Fibroblast of upper back skin (primary cell): ENCODE measurements at places on chromosomes 3 and 15.

DNA sequence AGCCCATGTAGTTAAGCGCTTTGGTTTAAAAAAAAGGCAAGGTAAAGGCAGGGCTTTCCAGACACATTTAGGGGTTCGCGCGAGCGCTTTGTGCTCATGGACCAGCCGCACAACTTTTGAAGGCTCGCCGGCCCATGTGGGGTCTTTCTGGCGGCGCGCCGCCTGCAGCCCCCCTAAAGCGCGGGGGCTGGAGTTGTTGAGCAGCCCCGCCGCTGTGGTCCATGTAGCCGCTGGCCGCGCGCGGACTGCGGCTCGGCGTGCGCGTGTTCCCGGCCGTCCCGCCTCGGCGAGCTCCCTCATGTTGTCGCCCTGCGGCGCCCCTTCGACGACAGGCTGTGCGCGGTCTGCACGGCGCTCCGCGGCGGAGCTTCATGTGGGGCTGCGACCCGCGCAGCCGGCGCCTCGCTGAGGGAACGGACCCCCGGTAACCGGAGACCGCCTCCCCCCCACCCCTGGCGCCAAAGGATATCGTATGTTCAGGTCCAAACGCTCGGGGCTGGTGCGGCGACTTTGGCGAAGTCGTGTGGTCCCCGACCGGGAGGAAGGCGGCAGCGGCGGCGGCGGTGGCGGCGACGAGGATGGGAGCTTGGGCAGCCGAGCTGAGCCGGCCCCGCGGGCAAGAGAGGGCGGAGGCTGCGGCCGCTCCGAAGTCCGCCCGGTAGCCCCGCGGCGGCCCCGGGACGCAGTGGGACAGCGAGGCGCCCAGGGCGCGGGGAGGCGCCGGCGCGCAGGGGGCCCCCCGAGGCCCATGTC, 927 bp downstream of the SMAD6 start:
- no peak for DNase-seq

DNA sequence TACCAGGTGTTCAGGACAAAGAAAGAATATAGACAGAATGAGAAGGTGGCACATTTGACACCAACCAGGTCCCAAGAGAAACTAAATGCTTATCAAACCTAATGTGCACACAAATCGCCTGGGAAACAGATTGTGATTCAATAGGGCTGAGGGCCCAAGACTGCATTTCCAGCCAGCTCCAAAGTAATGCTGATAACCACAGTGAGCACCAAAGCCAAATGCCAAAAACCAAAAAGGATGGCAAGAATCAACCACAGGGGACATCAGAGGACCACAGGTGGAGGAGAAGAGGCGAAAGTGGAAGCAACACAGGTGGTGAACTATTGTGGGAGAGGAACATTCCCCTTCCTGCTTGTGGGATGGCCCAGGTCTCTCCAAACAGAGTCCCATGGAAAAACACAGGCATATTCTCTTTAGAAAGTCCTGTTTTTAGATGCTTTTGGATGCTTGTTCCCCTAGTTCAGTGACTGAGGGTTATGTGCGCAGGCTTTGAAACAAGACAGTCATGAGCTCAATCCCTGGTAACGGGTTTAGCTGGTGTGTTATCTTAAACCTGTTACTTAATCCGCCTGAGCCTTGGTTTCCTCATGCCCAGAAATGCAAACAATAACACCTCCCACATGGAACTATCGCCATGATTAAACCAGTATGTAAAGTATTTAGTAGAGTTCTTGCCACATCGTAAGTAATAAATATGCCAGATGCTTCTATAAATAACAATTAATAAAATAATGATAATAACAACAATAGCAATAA, 241.7 kb downstream of the ATP8B4 start:
- peak; percentile 11 for DNase-seq

- no peak for DNase-seq
Observed at GRCh38 chr15:40944510-40945296, 8.6 kb upstream of the CHAC1 start.

DNA sequence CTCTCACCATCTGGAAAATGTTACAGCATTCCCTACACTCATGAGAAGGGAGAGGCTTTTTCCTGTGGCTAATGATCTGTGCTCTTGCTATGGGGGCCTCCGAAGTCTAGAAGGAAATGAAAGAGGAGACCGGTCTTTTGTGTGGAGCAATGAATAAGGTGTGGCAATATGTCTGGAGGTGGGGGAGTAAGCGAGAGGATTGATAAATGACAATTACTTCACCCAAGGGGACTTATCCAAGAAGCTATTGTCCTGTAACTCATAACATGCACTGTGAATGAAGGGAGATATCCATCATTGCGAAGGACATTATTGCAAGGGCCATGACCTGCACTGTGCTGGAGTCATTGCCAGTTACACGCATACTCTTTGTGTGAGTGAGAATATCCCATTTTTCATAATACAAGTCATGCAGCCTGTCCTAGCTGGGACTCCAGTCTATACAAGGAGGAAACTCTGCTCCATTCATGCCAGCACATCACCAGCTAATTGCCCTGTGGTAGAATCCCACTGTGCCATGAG, 37.7 kb upstream of the SYNPR start:
- DNase-seq = peak; percentile 56

- peak; percentile 12 for DNase-seq
Observed at GRCh38 chr3:152549263-152549662, 280.5 kb downstream of the MBNL1 start.

DNA sequence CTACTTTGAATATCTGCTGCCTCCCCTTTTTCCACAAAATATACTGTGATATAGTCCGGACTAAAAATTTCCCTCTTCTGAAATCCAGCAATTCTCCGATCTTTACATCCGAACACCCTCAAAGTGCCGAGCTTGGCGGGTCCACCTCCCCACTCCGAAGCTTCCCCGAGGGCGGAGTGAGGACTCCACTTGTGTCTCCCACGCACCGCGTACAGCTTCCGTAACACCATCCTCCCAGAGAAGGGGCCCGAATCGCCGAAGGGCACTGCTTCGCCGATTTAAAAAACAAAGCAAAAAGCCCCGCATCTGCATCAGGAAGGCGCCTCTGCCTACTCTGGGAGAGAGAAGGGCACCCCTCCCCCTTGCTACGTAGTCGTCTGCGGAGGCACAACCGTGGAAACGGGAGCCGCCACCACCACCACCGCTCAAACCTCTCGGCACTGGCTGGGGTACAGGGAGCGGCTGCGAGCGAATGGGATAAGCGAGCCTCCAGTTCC, 551 bp downstream of the NCBP2 start:
- DNase-seq = peak; percentile 28

- no peak for DNase-seq
Observed at GRCh38 chr15:51163843-51164242, 69.1 kb upstream of the TNFAIP8L3 start.

DNA sequence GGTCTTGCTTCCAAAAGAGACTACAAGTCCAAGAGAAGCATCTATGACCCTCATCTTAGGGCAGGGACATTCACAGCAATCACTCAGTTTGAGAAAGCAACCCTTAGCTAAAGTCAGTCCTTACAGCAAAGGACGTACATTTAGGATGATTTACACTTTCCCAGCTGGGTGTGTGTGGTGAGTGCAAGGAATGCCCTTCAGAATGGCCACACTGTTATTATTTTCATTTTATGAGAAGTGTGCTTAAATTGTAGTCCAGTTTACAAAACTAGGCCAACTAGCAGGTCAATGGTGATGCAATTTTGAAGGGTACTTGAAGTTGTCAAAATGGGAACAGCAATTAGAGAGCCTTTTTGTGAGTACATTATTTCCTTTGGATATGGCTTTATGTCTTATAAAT, 26.0 kb upstream of the CCK start:
- DNase-seq = no peak

DNA sequence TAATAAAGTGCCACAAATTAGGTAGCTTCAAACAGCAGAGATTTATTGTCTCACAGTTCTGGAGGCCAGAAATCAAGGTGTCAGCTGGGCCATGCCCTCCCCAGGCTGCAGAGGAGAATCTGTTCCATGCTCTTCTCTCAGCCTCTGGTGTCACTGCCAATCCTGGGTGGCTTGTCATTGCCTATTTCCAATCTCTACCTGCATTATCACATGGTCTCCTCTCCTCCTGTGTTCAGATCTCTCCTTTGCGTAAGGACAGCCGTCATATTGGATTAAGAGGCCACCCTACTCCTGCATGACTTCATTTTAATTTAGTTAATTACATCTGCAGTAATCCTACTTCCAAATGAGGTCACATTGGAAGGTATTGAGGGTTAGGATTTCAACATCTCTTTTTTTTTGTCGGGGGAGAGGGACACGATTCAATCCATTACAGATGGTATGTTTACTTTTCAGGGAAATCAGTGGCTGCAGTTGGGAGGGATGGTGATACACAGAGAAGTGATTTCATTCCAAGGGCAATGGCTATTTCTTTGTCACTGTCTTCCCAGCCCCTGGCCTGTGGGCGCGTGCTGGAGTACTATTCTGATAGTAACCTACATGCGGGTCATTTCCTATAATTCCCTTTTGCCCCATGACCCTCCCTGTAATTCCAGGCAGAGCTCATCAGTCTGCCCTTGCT, 169.4 kb downstream of the MINAR1 start:
- no peak for DNase-seq

GRCh38 chr3:159787178-159787574, 201.5 kb upstream of the IL12A start:
- peak; percentile 71 for DNase-seq

- no peak for DNase-seq
Observed at GRCh38 chr15:50059203-50059772, 59.7 kb downstream of the ATP8B4 start.

DNA sequence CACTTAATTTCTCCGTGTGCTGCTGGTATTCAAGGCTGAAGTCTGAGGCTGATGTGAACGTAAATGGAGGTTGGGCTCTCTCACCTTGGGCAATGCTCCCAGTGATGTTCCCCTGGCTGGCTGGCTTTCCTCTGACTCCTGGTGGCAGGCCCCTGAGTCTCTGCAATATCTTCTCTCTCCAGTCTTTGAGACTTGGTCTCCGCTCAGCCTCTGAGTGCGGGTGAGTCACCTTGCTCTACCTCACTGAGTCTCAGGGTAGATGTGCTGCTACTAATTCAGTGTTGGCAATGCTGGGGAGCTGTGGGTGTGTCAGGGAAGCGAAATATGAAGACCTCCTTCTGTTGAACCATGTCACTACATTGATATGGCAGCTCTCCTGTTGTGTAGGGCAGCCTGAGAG, 31.3 kb upstream of the TRIM59 start:
- DNase-seq = peak; percentile 46

DNA sequence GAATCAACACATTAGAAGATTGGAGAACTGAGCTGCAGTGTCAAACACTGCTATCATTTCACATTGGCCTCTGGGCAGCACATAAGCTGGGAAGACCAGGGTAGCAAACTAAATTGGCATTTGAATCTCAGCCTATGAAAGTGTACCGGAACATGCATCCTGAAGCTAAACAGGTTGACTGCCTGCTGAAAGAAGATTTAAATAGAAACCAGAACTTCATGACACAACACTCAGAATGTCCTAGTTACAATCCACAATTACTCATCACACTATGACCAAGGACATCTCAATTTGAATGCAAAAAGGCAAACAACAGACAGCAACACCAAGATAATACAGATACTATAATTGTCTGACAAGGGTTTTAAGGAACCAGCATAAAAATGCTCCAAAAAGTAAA, 26.2 kb downstream of the TM2D3 start:
- no peak for DNase-seq

DNA sequence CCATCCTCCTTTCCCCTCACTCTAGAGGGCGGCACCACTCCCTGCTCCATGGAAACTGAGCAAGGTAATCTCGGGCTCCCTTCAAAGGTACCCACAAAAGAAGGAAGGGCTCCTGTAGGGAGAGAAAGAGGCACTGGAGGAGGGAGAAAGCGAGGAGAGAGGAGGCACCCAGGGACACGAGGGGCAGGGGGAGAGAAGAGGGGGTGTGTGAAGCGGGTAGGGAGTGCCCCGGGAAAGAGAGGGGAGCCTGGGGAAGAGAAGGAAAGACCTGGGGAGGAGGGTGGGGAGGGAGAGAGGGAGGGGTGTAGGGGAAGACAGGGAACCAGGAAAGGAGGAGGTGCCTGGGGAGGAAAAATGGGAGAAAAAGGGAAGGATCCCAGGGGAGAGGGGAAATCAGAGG, 523 bp downstream of the VILL start:
- no peak for DNase-seq

DNA sequence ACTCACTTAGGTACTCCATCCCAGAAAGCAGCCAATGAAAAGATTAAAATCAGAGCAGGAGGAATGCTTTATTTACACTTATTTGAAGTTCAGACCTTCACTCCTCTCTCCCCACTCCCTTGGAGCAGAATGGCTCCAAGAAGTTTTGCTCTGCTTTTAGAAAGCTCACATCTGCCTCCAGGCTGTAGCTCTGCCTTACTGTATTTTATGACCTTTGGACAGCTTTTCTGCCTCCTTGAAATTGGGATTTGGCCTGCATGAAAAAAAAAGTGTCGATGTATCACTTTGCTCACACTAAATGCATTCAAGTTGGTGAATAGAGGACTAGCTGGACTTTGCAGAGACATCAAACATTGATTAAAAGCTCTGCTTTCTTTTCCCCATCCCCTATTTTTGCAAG, 95.3 kb downstream of the SLC9A9 start:
- DNase-seq = no peak
